ENCODE measurements at places on chromosomes 6 and 20. TPM values are rescaled to one million over a fixed set of nuclear protein-coding genes. Genes with fewer than 3 reads are reported as not detected.

Gene MCHR2
- total RNA-seq: not detected

Gene ATP6V1G2
- total RNA-seq: 1.6 TPM

DNA sequence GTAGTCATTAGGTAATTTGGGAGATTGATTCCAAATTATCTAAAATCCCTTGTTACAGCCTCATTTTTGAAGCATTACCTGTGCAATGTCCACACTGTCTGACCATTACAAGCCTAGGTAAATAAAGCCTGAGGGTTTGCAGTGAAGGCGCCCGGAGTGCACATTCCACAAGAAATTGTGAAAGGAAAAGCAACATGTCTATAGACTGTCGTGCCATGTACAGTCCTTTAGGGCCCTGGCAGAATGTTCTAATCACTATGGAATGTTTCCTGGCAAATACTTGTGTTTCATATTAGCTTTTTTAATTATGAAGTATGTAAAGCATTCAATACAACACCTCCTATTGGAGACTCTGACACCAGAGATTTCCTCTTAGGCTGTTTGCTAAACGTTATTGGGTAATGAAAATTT, 28.9 kb downstream of the PREP start:
- H3K27me3 ChIP-seq: no peaks in the 10 kb centered on the region
- no peaks in the 10 kb centered on the region for H3K4me1 ChIP-seq
- H3K36me3 ChIP-seq: no peaks in the 10 kb centered on the region
- no peak overlapping the region for H3K27ac ChIP-seq

Gene RGS17
- 4.8 TPM for total RNA-seq

- DNase-seq: peak; percentile 27
- no peaks in the 10 kb centered on the region for H3K36me3 ChIP-seq
- peak overlapping the region; percentile 79 for H3K4me3 ChIP-seq
- no peaks in the 10 kb centered on the region for H3K27me3 ChIP-seq
Observed at GRCh38 chr20:2469991-2470422, 582 bp downstream of the SNRPB start.

Gene CABLES2
- total RNA-seq: 3.9 TPM

Gene MOXD1
- 47.6 TPM for total RNA-seq

Gene LAMA2
- total RNA-seq: 154 TPM

- H3K4me3 ChIP-seq: no peak overlapping the region
- H3K27ac ChIP-seq: no peak overlapping the region
- no peak for DNase-seq
- H3K27me3 ChIP-seq: no peaks in the 10 kb centered on the region
- H3K4me1 ChIP-seq: no peaks in the 10 kb centered on the region
Observed at GRCh38 chr6:21491955-21492354, 101.6 kb upstream of the SOX4 start.

Gene HLA-DPA1
- 48.0 TPM for total RNA-seq

- H3K4me1 ChIP-seq: no peaks in the 10 kb centered on the region
- H3K36me3 ChIP-seq: no peaks in the 10 kb centered on the region
- no peak overlapping the region for H3K4me3 ChIP-seq
- no peak overlapping the region for H3K27ac ChIP-seq
- H3K27me3 ChIP-seq: no peaks in the 10 kb centered on the region
Observed at GRCh38 chr6:42281570-42281969, 63.9 kb upstream of the MRPS10 start.

Gene TMEM244
- not detected for total RNA-seq

Gene FILIP1
- total RNA-seq: 15.0 TPM

DNA sequence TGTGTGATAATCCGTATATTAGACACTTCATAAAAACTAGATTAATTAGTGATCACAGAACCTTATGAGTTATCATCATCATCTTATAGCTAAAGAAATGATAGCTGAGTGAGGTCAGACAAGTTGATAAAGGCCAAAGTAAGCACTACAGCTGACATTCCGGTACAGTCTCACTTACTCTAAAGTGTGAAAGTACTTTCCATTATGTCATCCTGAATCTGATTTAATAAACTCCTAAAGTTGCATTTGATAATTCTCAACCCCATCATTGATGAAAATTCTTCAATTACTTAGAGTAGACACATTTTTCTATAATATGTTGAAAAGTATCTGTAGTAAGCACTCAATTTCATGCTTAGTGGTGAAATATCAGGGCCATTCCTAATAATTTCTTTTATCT, 385.2 kb upstream of the CHD6 start:
- H3K36me3 ChIP-seq: no peaks in the 10 kb centered on the region
- no peak overlapping the region for H3K4me3 ChIP-seq
- no peaks in the 10 kb centered on the region for H3K27me3 ChIP-seq
- no peak for DNase-seq
- no peaks in the 10 kb centered on the region for H3K4me1 ChIP-seq

Gene TPD52L1
- 77.6 TPM for total RNA-seq
